ENCODE measurements at places on chromosomes 3 and 15. TPM values are rescaled to one million over a fixed set of nuclear protein-coding genes. Genes with fewer than 3 reads are reported as not detected.

DNA sequence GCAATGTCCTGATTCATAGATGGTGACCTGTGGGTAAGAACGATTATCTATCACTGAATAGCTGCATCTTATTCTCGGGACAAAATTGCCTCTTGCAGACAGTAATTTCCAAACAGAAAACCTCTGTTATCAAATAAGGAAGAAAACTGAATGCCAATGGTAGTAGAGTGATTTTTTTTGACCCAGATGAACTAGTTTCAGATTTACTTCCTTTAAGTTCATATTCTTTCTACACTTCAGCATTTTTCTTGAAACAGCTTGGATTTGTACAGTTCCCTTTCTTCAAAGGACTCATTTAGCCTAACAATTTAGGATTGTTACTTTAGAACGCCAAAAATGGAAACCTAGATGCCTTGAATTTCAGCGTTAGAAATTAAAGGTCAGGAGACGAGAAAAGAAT, 14.6 kb downstream of the ETV5 start:
- DNase-seq = no peak

The MRAS gene
- 17.2 TPM for total RNA-seq

- no peak for DNase-seq
Measured at GRCh38 chr3:152970851-152971250, 135.9 kb downstream of the P2RY1 start.

DNA sequence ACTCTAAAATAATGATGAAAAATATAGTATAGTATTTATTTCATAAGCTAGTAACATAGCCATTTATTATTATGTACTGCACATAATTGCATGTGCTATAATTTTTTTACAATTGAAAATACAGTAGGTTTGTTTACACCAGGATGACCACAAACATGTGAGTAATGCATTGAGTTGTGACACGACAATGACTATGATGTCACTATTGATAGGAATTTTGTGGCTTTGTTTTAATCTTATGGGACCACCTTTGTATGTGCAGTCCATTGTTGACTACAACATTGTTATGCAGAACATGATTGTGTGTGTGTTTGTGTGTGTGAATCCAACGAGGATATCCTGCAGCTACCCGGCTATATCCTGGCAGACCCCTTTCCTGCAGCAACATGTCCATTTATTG, 372.2 kb upstream of the MCTP2 start:
- DNase-seq = no peak

The CCNB2 gene
- 108 TPM for total RNA-seq

The SLC28A2 gene
- total RNA-seq = not detected

- no peak for DNase-seq
Measured at GRCh38 chr3:61601831-61602230, 40.5 kb downstream of the PTPRG start.

The SYNPR gene
- total RNA-seq = not detected

The PPARG gene
- total RNA-seq = 14.7 TPM

The PDIA3 gene
- total RNA-seq = 216 TPM

GRCh38 chr15:101474233-101474632, 15.3 kb downstream of the PCSK6 start:
- DNase-seq = no peak

DNA sequence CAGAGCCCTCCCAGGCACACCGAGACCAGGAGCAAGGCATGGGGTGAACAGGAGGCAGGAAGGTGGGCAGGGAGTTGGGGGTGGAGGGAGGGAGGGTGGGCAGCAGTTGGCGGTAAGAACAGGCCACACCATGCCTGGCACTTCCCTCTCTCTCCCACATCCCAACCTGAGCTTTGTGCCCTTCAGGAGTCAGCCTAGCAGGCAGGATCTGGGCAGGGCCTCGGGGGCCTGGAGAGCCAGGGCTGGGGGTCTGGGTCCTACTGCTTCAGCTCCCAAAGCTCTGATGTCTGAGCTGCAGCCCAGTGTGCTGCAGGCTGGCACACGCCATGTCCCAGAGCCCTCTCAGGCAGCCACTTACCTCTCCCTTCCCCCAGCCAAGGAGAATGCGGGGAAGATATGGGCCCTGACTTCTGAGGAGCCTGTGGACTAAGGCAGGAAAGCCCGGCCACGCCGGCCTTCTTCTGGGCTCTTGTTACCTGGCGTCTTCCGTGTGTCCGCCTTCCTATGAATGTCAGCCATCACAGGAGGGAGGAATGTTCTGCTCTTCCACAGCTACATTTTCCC, 2.9 kb upstream of the MYL3 start:
- no peak for DNase-seq

DNA sequence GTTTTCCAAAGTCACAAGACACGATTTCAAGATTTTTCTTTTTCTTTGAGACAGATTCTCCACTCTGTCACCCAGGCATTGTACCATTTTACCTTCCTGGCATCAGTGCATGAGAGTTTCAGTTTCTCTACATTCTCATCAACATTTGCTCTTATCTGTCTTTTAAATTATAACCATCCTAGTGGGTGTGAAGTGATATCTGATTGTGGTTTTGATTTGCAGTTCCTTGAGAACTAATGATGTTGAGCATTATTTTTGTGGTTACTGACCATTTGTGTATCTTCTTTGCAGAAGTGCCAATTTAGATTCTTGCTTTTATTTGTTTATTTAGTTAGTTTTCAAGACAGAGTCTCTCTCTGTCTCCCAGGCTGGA, 41.2 kb downstream of the ADIPOQ start:
- DNase-seq = no peak

The LINGO1 gene
- not detected for total RNA-seq

GRCh38 chr3:184756151-184757021, 44.5 kb upstream of the MAGEF1 start:
- DNase-seq = no peak

The NRG4 gene
- not detected for total RNA-seq

DNA sequence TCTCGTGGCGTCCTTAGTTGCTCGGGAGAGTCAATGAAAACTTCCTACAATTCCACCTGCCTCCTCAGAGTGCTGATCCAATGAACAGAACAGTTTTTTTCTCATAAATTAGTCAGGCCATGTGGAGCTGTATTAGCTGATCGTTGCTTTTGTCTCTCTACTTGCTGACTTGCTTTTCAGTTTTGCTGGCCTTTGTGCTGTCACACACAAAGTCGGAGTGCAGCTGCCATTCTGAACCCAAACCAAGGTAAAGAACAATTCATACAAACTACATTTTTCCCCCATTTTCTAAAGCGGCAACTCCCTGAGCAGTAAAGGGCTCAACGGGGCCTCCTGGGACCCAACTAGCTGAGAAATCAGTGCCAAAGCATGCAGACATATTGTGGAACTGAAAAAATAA, 43.1 kb downstream of the MEIS2 start:
- DNase-seq = no peak

DNA sequence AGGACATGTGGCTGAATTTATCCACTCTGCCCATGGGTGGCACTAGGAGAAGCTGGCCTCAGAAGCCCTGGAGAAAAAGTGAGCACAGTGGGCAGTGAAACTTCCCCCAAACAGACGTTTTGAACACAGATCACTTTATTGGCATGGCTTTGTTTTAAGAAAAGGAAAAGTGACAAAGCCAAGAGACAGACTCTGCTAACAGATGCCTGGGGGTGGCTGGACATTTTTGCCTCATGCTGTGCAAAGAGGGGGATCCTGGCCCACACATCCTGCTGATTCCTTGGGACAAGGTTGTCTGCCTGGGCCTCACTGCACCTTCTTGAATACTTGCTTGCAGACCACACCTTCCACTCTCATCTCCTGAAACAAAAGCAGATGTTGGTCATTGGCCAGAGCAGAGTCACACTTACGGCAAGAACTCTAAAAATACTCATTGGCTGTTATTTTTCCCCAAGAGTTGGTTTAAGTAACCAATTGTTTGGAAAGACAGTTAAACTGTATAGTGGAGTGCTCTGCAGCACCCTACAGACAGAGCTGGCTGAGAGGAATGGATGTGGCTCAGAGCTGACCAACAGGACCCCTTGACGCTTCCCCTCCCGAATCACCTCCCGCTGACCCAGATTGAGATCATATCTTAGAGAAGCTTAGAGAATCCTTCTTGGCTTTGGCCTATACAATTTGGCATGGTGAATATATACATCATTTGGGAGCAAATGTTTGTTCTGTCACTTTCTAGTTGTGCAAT, 22.0 kb downstream of the RBP1 start:
- no peak for DNase-seq

The RTP1 gene
- not detected for total RNA-seq

GRCh38 chr3:8519156-8519555, 17.5 kb downstream of the LMCD1 start:
- DNase-seq = no peak

DNA sequence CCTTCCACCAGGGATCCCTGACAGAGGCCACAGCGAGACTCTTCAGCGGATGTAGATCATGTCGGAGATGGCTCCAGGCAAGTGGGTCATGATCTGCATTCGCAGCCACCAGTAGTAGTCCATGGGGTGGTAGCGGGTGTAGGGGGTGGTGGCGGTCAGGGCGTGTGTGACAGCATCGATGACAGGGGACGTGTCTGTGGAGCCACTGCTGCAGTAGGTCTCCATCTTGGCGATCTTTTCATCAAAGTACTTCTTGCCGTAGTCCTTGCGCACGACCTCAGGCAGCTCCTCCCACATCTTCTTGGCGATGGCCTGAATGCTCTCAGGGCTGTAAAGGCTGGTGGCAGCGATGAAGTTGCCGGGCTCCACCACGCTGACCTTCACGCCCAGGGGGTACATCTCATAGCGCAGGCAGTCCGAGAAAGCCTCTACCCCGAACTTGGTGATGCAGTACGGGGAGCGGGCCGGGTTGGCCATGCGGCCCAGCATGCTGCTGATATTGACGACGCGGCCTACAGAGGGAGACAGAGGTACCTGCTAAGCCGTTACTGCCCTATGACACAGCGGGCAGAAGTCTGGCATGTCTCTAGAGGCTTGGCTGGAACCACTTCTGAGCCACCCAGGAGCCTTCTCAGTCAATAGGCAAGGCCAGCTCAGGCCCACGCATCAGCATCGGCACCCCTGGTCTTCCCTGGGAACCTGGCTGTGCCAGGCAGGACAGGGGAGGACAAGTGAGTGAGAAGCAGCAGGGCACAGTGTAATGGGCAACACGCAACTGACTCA, 43.7 kb downstream of the BDH1 start:
- no peak for DNase-seq

GRCh38 chr3:112640276-112640929, 540 bp downstream of the CCDC80 start:
- peak; percentile 74 for DNase-seq

- no peak for DNase-seq
Measured at GRCh38 chr3:171239757-171240503, 213.4 kb upstream of the SLC2A2 start.

GRCh38 chr3:73442152-73442551, 182.6 kb downstream of the PDZRN3 start:
- no peak for DNase-seq

The NRROS gene
- total RNA-seq = 2.5 TPM

DNA sequence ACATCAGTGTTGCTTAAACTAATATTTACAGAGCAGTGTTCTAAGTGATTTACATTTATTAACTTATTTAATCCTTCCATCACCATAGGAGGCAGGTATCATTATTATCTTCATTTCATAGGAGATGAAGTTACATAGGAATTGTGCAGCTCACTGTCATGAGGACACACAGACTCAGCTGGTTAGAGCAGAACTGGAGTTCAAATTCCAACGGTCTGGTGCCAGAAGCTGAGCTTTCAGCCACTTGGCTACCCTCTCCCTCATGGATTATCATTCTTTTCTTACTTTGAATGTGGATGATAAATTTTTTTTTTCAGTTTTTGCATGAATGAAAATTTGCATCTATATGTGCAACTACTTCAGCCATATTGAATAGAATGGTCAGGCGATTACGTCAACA, 86.0 kb upstream of the LRIG1 start:
- no peak for DNase-seq

- no peak for DNase-seq
Measured at GRCh38 chr15:80264031-80264430, 12.0 kb upstream of the CTXND1 start.

The GOLGA6L7 gene
- not detected for total RNA-seq

The GOLGA6B gene
- not detected for total RNA-seq

- no peak for DNase-seq
Measured at GRCh38 chr3:81277853-81278252, 483.6 kb downstream of the GBE1 start.

The HHLA2 gene
- not detected for total RNA-seq

DNA sequence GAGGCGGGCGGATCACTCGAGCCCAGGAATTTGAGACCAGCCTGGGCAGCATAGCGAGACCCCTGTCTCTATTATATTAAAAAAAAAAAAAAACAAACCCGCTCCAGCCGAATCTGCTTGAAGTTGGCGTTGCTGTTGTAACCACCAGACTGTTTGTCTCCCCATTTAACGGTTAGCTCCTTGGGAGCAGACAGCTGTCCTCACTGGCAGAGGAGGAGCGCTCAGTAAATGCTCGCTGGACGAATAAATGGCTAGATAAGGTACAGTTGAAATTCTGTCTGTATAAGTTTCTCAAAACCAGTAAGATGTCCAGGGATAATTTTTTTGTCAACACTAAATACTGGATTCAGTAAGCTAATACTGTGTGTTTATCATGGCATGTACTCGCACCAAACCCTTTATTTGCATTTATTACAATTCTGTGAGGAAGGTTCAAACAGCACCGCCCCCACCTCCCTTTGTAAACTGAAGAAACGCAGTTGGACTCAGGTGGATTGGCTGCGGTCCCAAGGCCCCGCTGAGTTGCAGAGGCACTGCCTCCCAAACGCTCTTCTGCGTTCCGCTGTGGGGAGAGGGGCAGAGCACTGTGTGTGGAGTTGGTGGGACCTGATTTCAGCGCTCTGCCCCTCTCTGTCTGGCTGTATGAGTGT, 1.1 kb downstream of the RCCD1 start:
- DNase-seq = no peak

The P2RY1 gene
- total RNA-seq = 0.06 TPM

DNA sequence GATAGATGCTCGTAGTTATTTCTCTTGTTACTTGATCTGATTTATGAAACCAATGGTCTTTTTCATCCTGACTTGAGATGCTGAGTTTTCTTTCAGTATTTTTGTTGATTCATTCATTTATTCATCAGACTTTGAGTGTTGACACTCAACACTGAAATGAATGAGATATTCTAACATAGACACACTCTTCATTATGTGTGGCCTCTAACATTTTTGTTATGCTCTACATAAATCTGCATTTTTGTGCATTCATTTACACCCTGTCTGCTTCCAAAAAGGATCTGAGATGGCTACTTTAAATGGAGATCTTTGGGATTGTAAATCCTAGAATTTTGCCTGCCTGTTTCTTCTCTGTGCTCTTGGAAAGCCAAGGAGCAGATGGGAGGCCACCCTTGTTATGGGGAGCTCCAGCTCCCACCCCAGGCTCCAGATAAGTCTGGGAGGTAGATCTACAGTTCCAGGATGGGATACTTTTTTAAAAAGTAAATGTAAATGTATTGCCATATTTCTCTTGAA, 287.2 kb upstream of the LRRFIP2 start:
- DNase-seq = no peak

GRCh38 chr15:92614301-92614700, 41.3 kb downstream of the FAM174B start:
- no peak for DNase-seq

The PARP9 gene
- 12.6 TPM for total RNA-seq

The MINAR1 gene
- total RNA-seq = 0.43 TPM
